ENCODE measurements at places on chromosomes 3 and 15.
A peak's percentile ranks its signal among the peaks of the same experiment; 100 is the strongest.

DNA sequence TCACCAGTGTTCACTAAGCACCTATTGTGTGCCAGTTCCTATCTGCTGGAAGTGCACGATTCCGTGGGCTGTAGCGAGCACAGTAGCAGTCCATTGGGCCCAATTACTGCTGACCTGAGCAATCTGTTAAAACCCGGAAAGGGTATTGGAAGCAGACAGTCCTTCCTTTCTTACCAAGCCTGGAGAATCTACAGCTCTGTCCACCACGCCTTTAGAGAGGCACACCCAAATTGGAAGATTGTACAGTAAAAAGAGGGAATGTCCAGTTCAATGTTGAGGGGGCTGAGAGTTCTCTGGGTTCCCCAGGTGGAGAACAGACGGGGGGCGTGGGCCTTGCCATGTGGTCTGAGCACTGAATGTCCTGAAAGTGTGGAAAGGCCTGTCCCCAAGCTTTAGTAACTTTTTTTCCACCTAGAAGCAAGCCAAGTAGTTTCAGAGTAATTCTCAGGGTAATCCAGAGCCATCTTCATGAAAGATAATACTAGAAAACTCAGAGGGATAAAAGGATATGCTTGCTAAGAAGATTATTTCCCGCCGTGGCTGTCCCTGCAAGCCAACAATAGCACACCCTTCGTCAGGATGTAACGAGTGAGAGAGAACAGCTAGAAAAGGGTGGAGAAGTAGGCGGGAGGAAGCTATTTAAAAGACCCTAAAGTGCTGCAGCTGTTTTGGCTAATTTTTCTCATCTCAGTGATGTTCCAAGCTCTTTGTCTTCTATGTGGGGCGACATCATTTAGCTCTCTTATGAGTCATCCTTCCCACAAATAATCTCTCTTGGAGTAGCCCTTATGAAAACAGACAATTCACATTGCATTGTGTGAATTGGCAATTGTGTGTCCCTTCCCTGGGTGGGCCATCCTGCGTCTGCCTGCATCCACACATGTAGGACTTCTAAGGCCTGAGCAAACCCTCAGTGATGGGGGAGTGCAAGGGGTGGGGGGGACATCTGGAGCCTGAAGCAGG lies 181.0 kb downstream of the ATG7 start:
- no peak for DNase-seq

DNA sequence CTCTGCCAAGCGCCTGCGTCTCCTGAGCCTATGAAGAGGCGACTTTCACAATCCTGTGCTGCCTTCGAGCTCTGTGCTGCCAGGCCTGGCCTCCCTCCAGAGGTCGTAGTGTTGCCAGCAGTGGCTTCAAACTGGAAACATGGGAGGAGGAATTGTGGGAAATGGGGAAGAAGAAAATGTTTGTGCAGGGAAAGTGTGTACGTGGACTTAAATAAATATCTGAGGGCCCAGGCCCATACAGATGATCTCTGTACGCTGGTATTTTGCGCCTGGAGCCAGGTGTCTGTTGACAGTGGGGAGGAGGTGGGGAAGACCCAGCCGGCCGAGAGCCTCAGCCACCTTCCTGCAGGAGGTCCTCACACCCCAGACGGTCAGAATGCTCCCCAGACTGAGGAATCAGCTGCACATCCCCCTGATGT lies 44.6 kb downstream of the ZBTB38 start:
- peak; percentile 19 for DNase-seq

- DNase-seq = no peak
These were observed 214.5 kb downstream of the XXYLT1 start for GRCh38 chr3:195056506-195056905.

DNA sequence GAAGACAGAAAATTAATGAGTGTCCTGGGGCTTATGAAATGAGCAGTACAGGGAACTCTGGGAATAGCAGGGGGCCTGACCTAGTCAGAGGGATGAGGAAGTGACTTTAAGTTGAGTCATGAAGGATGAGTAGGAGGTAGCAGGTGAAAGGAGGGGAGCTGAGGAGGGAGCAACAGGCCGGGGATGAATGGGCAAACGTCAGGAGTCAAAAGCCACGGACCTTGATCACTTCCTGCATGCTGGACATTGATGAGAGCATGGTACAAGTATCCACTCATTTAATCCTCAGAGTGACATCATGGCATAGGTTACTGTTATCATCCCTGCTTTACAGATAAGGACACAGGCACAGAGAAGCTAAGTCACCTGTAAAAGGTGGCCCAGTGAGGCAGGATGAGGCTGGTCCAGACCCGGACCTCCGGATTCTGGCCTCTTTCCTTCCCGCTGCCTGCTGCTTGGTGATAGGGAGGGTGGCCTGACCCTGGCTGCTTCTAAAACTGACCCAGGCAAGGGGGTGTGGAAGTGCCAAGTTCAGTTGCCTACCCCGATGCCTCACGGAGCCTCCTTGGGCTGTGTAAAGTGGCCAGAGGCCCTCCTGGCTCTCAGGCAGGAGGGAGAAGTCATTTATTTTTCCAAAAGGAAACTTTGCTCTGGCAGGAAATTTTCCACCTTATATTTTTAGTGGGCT lies 7.6 kb downstream of the CORO2B start:
- no peak for DNase-seq

DNA sequence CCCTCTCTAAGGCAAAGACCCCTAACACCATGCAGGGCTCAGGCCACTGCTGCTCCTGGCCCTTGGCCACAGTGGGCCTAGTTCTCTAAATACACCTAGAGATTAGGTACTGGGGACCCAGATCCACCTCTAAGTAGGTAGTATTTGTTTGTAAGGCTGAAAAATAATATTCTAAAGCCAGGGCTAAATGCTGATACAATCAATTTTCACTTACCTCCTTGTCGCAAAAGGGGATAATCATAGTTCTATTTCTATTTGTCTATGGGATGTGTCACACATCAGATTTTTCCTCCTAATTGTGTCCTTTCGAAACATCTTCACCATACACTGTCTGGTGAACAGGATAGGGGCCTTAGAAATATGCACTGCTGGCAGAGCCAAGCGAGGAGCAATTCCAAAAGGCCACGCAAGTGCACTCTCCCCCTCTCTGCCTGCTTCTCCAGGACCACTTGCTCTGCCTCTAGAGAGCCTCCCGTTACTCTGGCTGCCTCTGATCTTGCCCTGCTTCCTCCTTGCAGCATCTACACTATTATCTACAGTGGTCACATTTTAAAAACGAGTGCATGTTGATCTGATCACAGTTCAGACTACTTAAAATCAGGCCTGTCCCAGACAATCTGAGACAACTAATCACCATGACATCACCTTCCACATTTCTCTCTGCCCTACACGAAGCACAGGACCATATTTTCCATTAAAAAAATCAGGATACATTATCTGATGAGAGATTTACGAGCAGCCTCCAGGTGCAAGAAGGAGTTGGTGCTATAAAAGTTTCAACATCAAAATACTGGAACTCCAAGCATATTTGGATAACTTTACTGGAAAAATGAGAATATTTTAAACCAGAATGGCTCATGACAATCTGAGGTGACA lies 115.4 kb downstream of the MYLK start:
- DNase-seq = no peak

- DNase-seq = no peak
These were observed 38.4 kb upstream of the RBM5 start for GRCh38 chr3:50050361-50050760.

- no peak for DNase-seq
These were observed 62.1 kb downstream of the MOBP start for GRCh38 chr3:39529577-39529976.

DNA sequence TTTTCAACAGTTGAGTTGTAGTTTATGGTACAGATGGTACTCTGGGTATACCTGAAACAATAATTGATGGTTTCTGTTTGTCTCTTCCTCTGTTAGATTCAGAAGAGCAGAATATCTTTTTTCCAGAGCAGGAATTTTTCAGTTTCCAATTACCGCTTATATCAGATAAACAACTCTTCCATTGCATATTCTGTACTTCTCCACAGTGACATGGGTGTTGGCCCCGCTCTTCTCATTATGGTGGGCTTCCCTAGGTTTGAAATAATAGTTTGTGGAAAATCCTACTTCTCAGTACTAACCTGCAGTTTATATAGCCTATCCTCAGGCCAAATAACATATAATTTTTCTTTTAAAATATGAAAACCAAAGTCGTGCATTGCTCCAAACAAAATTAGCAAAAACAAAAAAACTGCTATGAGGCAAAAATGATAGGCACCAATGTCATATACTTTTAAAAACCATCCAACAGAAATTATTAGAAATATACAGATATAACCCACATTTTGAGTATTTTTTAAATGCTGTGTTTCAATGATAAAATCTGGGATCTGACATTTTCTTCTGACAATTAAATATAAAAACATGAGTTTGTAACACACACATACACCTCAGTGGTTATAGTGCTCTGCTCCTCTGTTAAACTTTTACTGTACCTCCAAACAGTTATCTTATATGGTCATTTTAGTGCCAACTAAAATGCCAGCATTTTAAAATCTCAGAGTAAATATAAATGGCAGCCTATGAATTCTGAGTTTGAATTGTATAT lies 56.8 kb downstream of the CMSS1 start:
- no peak for DNase-seq

GRCh38 chr3:12705374-12705926 lies 41.5 kb upstream of the RAF1 start:
- DNase-seq = no peak

DNA sequence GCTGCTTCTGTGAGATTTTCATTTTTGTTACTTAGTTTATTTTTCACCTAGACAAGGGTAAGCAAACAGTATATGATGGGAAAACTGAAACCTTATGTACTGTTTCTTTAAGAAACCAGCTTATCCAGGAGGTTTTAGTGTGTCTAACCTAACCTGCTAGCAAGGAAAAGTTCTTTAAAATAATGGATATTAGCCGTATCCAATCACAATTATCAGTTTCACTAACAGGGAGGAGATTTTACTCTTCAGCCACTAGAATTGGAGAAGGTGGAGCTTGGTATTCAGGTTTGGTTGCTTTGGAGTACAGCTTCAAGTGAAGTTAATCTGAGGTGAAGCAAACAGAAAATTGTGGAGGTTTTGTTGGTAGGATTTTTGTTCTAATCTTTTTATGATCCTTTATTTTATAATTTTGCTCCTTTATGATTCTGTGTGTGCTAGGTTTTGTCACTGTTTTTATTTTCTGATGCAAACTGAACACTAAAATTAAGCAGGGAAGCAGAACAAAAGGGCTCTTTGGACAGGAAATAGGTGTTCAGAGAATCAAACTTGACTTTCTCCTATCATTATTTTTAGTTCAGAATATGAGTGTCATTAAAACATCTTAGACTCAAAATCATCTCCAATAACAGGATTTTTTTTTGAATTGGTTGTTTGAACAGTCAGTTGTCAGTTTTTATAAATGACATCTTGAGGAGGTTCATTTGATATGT lies 13.0 kb downstream of the ZFAND6 start:
- DNase-seq = peak; percentile 14

DNA sequence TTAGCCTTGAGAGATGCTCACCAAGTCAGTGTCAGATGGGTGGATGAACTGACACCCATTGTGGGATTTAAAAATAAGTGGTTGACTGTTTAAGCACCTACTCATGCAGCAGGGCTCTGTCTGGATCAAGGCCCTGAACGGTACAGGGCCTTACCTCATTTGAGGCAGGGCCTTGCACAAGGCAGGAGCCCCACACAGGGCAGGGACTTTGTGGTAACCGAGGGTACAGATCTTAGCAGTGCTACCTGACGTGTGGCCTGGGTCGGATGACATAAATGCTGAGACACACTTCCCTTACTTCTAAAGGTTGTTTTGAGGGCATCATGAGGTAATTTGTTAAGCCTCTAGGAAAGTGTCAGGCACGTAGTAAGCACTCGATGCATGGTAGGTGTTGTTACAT lies 59.5 kb upstream of the PLXNA1 start:
- no peak for DNase-seq

DNA sequence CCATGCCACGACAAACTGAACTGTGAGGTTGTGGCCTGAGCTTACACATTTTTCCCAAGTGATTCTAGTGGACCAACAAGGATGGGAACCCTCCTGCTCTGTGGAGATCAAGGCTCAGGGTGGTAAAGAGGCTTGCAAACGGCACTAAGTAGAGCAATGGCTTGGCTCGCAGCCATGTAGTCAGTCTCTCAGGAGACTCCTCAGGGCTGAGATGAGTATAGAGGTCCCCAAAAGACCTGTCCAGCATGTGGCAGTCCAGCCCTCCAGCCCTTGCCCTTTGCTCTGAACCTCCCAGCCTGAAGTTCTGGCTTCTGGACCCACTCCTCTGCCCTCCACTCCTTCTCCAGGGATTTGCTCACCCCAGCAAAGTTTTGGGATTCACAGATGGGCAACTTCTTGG lies 8.3 kb upstream of the CAMP start:
- no peak for DNase-seq

- no peak for DNase-seq
These were observed 6.0 kb downstream of the GATM start for GRCh38 chr15:45372041-45372995.

DNA sequence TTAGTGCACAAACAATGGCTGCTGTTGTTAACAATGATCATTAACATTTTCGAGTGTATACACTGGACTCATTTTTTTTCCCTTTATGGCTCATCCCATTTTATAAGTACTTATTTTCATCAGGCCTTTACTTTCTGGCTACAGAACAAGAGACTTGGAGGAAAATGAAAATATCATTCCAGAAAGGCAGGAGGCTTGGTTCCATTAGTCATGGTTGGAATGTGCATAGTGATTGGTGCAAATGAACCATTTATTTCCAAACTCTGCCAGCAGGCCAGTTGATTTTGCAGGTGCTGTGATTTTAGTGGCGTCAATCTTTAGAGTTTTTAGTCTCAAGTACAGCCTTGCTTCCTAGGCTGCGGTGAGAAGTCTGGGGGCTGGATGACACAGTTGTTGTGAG lies 151.8 kb downstream of the ITPR1 start:
- no peak for DNase-seq

- DNase-seq = no peak
These were observed 98.4 kb downstream of the SNRPN start for GRCh38 chr15:25053000-25053815.

GRCh38 chr3:96267577-96267976 lies 546.8 kb upstream of the EPHA6 start:
- no peak for DNase-seq

GRCh38 chr3:61569856-61570580 lies 8.6 kb downstream of the PTPRG start:
- no peak for DNase-seq

DNA sequence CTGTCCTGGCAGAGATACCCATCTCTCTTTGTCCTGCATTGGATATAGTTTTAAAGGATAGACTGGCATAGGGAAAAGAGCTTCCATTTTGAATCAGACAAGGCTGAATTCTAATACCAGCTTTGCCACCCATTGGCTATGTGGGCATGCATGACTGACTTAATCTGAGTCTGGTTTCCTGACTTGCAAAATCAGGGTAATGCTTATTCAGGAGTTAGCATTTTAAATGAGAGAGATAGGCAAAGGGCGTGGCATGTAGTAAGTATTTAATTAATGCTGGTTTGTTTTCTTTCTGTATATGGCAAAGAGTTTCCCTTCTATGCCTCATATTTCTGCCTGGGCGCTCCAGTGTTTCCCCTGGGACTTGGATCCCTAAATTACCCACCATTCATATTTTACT lies 492.9 kb downstream of the IGSF11 start:
- no peak for DNase-seq

- no peak for DNase-seq
These were observed 54.7 kb downstream of the FAM98B start for GRCh38 chr15:38508647-38509046.
